ENCODE measurements at places on chromosomes 6 and 20. TPM values are rescaled to one million over a fixed set of nuclear protein-coding genes. Genes with fewer than 3 reads are reported as not detected.

The HMGN3 gene
- total RNA-seq: 69.3 TPM

The PNLDC1 gene
- total RNA-seq: 0.51 TPM

The SRMS gene
- total RNA-seq: not detected

The EEF1A2 gene
- total RNA-seq: 5.0 TPM

The ELOVL4 gene
- total RNA-seq: 0.51 TPM

The PEX6 gene
- total RNA-seq: 45.8 TPM

The OPRM1 gene
- not detected for total RNA-seq

The EMILIN3 gene
- total RNA-seq: 0.09 TPM

The REM1 gene
- total RNA-seq: not detected

The ZNF831 gene
- total RNA-seq: under 0.01 TPM

The NEU1 gene
- total RNA-seq: 66.8 TPM

DNA sequence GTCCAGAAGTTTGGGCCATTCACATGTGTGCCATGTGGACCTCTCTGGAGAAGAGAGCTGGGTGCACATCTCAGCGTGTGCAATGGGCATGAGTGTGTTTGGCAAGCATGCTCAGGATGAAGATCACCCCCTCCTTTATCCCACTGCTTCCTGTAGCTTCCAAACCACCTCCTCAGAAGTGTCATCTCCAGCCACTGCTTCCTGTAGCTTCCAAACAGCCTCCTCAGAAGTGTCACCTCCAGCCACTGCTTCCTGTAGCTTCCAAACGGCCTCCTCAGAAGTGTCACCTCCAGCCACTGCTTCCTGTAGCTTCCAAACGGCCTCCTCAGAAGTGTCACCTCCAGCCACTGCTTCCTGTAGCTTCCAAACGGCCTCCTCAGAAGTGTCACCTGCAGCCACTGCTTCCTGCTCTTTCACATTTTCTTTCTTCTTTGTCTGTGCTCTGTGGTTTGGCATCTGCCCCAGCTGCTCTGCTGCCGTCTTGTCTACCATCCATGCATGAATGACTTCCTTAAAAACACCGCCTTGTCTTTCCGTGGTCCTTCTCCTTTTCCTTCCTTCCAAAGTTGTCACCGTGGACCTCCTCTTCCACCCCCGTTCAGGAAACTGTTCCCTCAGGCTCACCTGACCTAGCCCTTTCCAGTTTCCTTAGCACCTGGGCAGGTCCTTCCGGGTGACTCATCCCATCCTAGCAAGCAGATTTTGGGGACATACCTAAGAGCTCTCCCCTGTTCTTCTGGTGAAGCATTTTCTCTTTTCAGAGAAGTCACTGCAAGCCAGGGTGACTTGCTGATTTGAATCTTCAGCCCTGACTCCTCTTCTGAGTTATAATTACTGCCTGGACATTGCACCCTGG is 43.5 kb upstream of the TIAM2 start:
- DNase-seq: no peak

DNA sequence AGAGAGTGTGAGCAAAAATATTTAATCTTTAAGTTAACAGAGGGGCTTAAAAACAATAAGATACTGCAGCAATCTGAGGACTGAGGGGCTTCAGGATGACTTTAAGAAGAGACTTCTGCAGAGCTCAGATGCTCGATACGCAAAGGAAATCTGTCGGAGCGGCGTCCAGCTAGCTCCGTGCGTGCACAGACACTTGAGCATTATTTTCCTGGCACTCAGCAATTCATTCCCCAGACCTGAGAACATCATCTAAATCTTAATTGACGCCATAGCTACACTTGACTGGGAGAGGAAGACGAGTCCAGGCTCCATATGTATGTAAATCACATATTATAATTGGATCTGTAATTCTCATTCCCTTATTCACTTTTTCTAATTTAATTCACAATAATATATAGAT is 228.2 kb downstream of the SOD2 start:
- DNase-seq: no peak

GRCh38 chr20:46939031-46939965 is 44.7 kb downstream of the EYA2 start:
- DNase-seq: peak; percentile 4

DNA sequence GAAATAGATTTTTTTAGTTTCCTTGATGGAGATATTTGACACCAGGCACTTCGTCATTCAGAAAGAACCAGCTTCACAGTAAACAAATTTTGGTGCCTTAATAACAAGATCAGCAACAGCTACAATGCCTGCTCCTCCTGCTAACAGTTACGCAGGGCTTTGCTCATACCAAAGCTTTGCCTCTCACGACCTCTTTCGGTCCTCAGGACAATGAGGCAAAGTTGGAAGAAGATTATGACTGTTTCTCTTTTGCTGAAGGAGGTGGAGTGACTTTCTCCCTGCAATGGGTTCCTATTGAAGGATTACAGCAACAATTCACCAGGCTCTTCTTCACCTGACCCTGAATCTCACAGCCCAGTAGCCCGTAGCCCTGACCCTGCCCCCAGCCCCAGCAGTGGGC is 440.1 kb downstream of the PREX1 start:
- no peak for DNase-seq

- no peak for DNase-seq
Observed at GRCh38 chr6:7249946-7250643, 62.9 kb downstream of the SSR1 start.

DNA sequence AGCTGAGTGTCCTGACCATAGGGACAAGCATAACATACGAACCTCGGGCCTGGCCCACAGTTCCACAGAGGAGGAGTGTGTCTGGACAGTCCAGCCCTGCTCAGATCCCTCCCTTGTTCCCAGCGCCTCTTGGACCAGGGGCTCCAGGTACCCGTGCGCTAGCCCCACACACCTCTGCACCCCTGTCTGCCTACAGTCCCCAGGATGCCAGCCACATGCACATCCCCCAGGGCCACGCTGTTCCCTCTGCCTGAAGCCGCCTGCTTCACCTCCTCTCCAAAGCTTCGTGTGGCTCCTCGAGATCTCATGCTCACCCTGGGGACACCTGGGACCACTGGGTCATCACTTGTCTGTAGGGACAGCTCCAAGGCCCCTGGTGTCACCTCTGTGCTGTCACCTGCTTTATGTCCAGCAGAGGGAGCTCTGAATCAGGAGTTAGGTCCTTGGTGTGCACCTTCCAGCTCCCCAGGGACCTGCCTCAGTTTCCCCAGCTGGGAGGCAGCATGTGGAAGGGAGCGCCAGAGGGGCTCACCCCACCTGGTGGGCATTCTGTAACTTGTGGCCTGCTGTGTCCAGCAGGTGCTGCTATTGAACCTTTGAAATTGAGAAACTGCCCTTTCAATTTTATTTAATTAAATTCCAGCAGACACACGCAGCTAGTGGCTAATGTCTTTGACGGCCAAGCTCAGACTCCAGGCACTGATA is 7.3 kb upstream of the YTHDF1 start:
- peak; percentile 67 for DNase-seq

GRCh38 chr20:6909608-6910007 is 142.1 kb downstream of the BMP2 start:
- DNase-seq: no peak

- peak; percentile 38 for DNase-seq
Observed at GRCh38 chr20:40173872-40174271, 515.2 kb downstream of the MAFB start.

DNA sequence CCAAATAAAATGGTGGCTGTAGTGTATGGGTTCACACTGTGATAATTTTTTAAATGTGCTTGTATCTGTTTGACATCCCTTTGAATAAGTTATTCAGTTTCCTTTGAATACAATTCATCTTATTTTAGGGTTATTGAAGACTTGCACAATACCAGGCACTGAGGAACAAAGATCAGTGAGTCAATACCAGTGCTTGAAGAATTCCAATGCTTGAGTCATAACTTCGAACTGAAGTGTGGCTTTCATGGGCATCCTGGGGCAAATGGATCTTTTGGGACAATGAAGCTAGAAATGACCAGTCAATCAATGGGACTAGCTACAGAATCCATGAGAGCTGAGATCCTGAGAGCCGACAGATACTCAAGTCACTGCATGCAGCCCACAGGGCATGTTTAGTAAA is 349.9 kb upstream of the FLRT3 start:
- no peak for DNase-seq

DNA sequence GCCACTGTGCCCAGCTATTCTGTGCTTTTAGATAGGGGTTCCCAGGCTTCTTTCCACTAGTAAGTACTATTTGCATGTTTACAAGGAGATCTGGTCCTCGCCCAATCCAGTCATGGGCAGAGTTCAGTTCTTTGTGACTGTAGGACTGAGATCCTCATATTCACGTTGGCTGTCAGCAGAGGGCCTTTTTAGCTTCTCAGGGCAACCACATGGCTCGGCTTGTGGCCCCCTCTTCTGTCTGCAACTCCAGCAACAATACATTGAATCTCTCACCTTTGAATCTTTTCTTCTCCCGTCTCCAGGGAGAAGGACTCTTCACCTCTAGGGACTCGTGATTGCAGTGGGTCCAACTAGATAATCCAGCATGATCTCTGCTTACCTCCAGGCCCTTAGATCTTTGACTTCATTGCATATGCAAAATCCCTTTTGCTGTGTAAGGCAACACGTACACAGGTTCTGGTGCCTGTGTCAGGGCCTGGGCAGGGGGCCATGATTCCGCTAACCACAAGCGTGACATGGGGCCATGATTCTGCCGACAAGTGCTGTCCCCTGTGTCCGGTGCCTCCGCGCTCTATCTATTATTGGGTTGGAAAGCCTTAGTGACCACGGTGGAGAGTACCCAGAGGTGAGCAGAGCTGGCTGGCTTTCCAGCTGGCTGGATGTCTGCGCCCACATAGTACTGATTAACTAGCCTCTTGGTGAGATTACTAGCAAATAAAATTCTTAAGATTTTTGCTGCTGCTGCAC is 5.1 kb downstream of the CCR6 start:
- no peak for DNase-seq

DNA sequence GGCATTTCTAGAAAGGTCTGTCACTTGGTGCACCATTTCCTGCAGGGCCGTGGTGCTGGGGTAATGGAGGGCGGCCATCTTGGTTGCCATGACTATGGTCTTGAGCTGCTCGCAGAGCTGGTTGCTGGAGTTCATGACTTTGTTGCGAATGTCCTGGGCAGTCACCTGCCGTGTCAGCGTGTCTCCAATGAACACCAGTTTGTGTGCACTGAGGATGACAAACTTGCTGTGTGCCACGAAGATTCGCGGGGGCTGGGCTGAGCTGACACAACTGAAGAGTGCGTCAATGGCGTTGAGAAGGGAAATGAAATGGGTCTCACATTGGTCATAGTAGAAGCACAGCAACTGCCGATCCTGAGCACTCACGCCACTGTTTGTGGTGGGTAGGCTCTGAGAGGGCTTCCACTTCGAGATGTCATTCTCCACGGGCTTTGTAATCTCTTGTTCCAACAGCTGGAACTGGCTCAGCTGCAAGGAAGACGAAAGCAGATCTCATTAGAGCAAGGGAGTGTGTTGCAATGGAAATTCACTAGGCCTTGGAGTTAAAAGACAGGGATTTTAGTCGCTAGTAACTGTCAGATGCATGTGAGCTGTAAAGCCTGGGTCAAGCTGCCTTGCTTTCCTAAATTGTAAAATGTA is 47.1 kb downstream of the NEDD9 start:
- DNase-seq: no peak

- DNase-seq: no peak
Observed at GRCh38 chr20:57047281-57048026, 219.0 kb downstream of the BMP7 start.

DNA sequence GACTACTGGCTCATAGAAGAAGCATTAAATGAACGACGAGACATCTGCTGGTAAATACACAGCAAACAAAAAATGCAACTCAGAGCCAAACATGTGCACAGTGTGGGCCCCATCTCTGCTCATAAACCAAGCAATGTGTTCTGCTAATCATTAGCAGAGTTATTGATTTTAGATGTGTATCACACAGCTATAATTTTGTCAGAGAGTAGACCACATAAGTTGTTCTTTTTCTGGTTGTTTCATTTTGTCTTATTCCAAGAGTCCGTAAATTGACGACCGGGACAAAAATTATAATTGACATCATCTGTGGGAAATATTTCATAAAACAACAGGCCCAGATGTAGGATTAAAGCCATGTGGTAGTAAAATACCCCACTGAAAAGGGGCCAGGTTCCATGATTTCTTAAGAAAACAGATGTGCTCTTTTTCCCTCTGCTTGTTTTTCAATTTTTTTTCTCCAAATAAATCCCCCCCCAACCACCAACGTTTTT is 423.6 kb downstream of the HAO1 start:
- DNase-seq: no peak

GRCh38 chr20:10793766-10794165 is 120.0 kb upstream of the JAG1 start:
- DNase-seq: no peak

GRCh38 chr6:148954934-148955333 is 208.1 kb downstream of the UST start:
- DNase-seq: no peak

GRCh38 chr6:56954403-56955170 is at the start of gene BEND6:
TSS of gene BEND6 (plus strand) at chr6:56955107. CDS start at chr6:56981811, 26,704 bp downstream.
- DNase-seq: peak; percentile 69

- no peak for DNase-seq
Observed at GRCh38 chr6:137365707-137366437, 128.3 kb downstream of the OLIG3 start.

- peak; percentile 80 for DNase-seq
Observed at GRCh38 chr20:54339093-54339492, 131.2 kb downstream of the PFDN4 start.

DNA sequence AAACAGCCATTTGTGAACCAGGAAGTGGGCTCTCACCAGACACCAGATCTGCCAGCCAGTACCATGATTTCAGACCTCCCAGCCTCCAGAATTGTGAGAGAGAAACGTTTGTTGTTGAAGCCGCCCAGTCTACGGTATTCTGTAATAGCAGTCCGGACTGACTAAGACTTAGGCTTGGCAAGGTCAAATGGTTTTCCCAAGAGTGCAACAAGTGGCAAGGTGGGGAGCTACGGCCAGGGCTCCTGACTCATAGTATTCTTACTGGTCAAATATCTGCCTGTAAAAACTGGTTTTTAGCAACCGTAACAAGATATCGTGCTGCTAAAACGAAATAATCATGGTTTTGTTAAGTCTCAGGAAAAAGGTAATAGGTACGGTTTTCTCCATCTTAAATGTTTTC is 37.8 kb downstream of the MCUR1 start:
- no peak for DNase-seq

- DNase-seq: peak; percentile 94
Observed at GRCh38 chr20:41249411-41250281, 67.9 kb downstream of the ZHX3 start.

- no peak for DNase-seq
Observed at GRCh38 chr20:60300374-60300773, 342.2 kb downstream of the CDH26 start.

GRCh38 chr6:22614547-22614946 is 45.2 kb downstream of the HDGFL1 start:
- DNase-seq: peak; percentile 9

DNA sequence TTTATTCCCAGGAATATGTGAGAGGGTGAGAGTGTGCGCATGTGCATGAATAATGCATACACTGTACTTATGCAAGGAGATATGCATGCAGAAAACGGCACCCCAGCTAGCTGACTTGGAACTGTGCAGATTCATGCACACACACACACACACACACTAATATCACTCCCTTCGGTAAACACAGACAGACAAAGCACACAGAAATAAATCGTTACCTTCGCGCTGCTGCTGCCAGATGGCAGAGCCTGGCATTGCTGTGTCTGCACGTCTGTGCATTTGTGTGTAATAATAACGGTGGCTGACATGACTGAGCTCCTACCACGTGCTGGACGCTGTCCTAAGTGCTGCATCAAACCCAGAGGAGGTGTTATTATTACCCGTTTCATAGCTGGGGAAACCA is 36.8 kb downstream of the PREX1 start:
- peak; percentile 33 for DNase-seq

GRCh38 chr6:157106487-157106886 is 216.8 kb downstream of the TMEM242 start:
- peak; percentile 35 for DNase-seq

Measured in dermis blood vessel endothelial cell (primary cell).